ENCODE measurements at places on chromosomes 13 and 19.

- DNase-seq, result no peak
These were observed 218.8 kb downstream of the NBEA start for GRCh38 chr13:35160896-35161295.

GRCh38 chr19:38959618-38960017 lies 15.9 kb downstream of the FBXO17 start:
- no peak for DNase-seq

DNA sequence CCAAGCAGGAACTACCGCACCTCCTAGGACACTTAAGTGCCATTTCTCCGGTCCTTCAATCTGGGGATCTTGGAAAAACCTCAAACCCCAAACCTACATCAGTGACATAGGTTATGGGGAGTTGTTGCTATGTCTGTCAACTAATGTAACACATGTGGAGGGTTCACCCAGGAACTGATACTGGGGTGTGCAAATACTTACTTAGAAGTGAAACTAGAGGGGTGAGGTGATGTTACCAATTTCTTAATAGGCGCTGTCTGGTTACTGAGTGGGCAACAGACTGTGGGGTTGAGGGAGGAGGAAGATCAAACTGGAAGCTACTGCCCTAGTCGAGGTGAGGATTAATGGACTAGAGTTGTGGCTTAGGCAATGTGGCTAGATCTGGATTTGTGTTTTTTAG lies 1.9 kb downstream of the ZNF586 start:
- no peak for DNase-seq

DNA sequence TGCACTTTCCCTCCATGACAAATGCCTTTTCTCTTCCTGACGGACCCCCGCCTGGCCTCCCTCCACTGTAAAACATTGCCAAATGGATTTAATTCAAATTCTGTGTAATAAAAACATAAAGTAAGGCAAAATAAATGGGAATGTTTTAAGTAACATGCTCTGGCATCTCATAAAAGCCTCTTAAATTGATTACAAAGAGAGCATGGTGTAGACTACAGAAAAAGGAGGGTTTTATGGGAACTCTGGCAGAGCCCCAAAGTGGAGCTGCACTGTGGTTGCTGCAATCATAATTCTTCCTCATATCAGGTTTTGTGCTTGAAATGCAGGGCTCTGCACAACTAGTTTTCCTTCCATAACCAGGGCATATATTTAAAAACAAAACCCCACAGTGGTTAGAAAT lies 44.3 kb upstream of the SIAH3 start:
- DNase-seq, result no peak

DNA sequence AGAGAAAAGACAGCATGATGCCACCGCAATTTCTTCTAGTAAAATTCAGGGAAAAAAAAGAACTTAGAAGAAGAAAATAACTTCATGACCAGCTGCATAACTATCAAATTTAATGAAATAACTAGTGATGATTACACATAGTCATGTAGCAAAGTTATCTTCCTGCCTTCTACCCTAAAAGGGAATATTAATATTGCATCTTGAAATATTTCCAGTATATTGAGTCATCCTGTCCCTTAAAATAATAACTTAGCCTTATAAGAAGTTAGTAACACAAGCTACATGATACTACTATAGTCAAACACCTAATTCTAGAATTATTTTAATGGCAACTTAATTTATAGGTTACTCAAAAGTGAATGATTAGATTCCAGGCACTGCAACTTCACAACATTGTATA lies 289.2 kb downstream of the KLF12 start:
- no peak for DNase-seq

GRCh38 chr13:74074723-74075122 lies 59.5 kb downstream of the KLF12 start:
- no peak for DNase-seq

DNA sequence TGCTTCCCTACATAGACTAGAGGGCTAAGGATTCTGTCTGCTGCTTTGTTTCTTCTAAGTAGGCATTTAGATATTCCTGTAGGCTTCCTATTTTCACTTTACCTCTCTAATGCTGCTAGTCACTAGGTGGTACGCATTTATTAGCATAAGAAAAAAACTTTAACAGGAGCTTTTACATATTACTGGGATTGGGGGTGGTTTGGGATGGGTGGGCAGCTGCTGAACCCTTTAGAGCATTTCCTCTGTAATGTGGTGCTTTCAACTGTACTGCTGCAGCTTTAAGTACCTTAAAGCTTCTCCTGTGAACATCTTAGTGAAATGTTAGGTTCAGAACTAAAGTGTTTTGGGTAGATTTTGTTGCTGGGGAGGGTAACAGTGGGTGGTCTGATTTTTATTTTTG lies 92.6 kb downstream of the ZNF486 start:
- DNase-seq, result no peak

GRCh38 chr13:46660416-46660815 lies 107.4 kb downstream of the LRCH1 start:
- DNase-seq, result no peak

GRCh38 chr19:49294401-49294800 lies 30.6 kb downstream of the SLC6A16 start:
- no peak for DNase-seq

- no peak for DNase-seq
These were observed 626 bp downstream of the ZNF233 start for GRCh38 chr19:44260343-44260681.

DNA sequence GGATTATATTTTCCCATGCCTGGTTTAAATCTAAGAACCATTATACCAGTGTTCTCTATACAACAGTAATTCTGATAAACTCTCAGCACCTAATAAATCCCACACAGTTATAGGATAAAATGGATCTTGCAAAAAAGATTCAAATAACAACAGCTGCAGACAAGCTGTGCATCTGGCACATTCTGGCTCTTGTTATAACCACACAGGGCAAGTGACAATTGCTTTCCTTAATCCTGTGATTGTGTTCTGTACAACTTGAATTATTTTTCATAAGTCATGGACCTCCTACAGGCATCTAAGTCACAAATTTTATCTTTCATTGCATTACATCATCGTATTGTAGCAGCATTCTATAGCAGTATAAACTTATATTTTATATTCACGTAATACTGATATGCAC lies 948.3 kb downstream of the SLITRK1 start:
- DNase-seq, result no peak

GRCh38 chr19:44943801-44944249 lies 1.8 kb downstream of the APOC4 start:
- DNase-seq, result no peak

DNA sequence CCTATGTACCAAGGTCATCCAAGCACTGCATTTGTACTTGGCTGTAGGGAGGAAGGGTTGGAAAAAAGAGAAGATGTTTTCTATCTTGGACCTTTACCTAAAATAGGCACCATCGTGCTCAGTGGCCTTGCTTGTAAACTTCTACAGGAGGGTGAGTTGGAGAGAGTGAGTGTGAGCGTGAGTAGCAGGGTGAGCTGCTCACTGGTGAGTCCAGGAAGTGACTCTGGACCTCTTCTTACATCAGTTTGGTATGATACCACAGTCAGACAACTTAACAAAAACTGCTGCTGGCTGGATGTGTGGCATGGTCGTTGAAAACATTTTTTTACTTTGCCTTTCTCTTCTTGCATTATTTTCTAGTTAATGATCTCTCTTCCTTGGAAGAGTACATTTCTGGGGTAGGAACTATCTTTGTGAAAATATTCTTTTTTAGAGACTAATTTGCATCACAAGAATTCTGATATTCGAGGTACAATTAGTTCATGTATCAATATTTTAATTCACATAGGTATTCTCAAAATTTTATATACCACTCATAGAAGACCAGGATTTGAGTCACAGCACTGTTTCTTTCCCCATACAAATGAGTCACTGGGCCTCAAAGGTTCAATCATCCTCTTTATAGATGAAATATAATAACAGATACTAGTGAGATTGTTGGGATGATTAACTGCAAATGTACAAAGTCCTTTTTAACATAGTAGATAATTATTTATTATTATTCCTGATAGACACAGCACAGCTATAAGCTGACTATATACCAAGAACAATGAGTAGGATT lies 651 bp downstream of the SERPINE3 start:
- DNase-seq, result no peak

DNA sequence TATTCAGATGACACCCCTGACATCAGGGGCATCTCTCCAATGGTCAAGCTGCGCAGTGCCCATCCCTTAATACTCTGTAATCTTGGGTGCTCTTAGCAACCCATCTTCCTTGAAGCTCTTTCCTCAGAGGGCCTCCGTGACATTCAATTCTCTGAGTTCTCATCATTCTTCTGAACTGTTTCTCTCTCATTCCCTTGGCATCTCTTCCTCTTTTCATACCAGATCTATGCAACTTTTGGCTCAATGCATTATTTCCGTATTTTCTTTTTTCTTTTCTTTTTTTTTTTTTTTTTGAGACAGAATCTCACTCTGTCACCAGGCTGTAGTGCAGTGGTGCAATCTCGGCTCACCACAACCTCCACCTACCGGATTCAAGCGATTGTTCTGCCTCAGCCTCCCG lies 53.9 kb downstream of the PCDH8 start:
- DNase-seq, result no peak

- no peak for DNase-seq
These were observed 7.4 kb downstream of the FZR1 start for GRCh38 chr19:3513229-3514140.

GRCh38 chr19:10086591-10087192 lies 575 bp downstream of the SHFL start:
- DNase-seq, result no peak

GRCh38 chr13:28041501-28041900 lies 53.0 kb upstream of the URAD start:
- DNase-seq, result no peak

- no peak for DNase-seq
These were observed 185.4 kb downstream of the COL4A1 start for GRCh38 chr13:110121422-110122083.

DNA sequence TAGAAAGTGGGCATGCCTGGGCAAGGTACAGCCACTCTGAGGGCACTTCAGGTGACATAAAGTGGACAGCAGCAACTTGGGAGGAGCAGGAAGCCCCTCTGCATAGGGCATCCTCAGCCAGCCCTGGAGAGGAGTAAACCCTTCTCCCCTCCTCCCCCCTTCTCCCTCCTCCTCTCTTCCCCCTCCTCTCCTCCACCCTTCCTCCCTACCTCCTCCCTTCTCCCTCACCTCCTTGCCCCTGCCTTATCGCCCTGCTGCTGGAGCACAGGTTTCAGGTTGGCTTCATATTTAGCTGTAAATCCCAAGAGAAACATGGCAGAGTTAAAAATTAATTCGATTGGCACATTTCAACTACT lies 30.5 kb upstream of the ATP12A start:
- no peak for DNase-seq

GRCh38 chr19:35055715-35056179 lies 14.2 kb downstream of the HPN start:
- DNase-seq, result no peak

- no peak for DNase-seq
These were observed 92.5 kb downstream of the UQCRFS1 start for GRCh38 chr19:29120466-29120865.

- DNase-seq, result no peak
These were observed 6.9 kb downstream of the SYDE1 start for GRCh38 chr19:15114153-15114540.

DNA sequence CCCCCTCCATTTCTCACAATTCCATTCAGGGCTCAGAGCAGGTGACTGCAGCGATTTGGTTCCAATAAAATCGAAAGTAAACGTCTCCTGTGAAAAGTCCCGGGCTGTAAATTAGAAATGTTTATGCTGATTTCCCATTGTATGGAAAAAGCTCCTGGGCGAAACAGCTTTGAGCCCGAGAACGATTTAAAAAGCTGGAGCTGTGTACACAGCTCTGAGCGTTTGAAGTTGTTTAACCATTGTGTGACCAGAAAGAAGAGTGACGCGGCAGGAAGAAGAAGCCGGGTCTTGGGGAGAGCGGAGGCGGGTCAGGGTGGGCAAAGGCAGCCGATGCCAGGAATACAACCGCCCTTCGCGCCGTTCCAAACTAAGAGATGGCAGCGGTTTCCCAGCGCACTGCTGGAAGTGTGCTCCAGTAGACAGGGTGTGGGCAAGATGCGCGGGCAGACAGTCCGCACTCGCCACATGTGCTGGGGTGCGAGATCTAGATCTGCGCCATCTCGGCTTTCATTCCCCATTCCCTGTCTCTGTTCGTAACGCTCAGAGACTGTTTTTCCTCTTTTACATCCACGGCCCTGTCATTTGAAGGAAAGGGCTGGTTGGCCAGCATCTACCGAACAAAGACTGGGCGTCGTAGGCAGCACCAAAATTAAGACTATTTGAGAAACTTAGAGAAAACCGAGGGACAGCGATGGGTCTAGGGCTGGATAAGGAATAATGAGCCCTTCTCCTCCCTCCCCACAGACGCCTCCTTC lies 960 bp upstream of the GSX1 start:
- no peak for DNase-seq

DNA sequence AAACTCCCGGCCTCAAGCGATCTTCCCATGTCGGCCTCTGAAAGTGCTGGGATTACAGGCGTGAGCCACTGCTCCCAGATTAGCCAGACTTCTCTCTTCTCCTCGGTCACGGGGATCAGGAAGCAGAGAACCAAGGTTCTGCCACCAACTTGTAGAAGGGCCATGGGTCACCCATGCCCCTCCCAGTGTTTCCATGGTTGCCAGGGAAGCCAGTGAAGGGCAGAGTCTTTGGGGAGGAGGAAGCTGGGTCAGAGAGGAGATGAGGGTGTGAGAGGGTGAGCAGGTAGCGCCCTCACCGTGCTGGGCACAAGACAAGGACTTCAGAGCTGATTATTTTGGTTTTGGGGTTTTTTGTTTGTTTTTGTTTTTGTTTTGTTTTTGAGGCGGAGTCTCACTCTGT lies 77.1 kb downstream of the GNG7 start:
- DNase-seq, result no peak

DNA sequence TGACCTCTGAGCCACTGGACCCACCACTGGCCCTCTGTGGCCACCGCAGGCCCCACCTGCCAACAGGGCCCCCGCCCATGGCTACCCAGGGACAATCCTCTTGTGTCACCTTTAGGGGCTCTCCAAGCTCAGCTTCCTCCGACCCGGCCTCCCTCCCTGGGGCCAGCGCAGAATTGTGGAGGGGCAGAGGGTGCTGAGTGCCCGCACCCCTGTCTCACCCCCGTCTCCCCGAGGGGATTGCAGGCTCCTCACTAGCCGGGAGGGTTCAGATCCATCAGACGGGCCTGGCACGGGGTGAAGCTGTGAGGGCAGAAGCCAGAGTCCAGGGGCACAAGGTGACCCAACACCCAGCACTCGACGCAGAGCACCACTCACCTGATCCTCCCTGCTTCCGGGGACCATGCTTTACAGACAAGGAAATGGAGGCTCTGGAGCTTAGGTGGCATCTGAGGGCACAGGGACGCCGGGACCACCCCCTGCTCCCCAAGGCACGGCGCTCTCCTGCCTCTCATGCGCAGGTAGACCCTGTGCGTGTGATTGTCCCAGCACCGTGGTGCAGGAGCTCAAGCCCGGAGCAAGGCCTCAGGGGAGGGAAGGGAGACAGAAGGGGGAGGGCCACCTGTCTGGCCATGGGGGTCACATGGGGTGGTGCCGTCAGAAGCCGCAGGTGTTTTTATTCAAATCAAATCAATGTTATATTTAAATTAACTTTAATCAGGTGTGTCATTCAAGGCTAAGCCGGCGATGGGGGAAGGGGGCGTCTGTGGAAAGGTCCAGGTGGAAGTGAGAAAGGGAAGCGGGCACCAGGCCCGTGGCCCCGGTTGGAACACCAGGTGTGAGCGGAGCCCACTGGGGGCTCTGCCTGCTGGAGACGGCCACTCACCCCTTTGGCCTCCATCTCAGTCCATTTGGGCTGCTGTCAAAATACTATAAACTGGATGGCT lies 21.6 kb upstream of the SPACA7 start:
- DNase-seq, result no peak

- no peak for DNase-seq
These were observed 104.4 kb downstream of the DNAJC15 start for GRCh38 chr13:43127827-43128226.

GRCh38 chr19:49838885-49839588 lies 11.9 kb upstream of the PTOV1 start:
- no peak for DNase-seq

GRCh38 chr19:8702350-8702749 lies 3.8 kb upstream of the ACTL9 start:
- DNase-seq, result no peak

Data from stimulated activated CD8-positive, alpha-beta memory T cell treated with anti-CD3 and anti-CD28 coated beads, Interleukin-7, amount 100 ng/mL, for 1 hour (primary cell).